COR-L47 (cell line): ENCODE measurements at places on chromosomes 1 and 21.

DNA sequence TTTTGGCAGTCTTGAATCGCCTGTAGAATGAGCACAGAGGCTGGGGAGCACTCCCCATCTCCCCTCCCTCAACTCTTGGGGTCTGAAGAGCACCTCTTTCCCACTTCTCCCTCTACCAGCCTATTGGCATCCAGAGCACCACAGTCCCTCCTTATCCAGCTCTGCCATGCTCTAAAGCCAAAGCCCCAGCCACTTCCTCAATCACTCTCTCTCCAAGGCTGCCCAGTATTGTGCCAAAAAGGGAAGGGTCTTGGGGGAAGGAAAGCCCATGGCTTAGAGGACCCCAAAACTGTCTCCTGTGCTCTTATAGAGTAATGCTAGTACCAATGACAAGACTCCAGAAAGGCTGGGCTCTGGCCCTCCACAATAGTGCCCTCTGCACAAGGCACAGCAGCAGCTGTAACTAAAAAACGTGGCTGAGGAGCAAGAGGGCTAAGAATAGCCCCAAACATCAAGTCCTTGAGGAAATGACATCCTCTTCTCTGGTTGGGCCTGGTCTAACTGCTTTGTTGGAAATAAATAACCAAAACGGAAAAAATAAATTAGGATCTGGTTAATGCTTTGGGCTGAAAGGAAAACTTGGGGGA, 28.4 kb downstream of the SLC27A3 start:
- DNase-seq, result no peak

DNA sequence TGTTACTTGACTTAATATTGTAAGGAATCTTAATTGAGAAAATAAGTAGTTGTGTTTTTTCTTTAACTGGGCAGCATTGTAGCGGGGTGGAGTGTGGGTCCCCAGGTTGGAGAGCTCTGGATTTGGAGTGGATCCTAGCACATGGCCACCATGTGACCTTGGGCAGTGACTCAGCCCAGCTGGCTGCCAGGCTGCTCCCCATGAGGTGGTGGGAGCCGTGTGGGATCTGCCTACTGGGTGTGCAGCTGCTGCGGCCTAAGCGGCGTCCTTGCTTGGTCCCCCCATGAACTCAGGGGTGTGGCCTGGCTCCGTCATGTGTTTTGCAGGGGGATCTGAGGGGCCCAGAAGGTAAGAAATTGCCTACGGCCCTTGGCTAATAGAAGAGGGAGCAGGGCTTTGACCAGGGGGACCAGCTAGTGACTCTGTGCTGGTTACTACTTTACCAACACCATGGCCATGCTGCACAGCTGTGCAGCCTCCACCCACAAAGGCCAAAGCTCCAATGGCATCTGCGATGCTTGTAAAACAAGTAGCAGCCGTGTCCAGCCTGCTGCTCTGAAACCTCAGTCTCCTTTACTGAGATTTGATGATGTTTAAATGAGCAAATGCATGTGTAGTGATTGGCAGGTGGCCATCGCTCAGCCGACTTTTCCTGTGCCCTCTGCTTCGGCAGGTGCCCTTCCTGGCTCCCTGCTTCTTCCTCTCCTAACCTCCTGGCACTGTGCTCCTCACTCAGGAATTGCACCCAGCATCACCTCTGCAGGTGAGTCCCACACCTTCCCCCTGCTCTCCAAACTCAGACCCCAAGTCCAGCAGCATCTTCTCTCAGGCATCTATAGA, 68.3 kb downstream of the ADARB1 start:
- no peak for DNase-seq

DNA sequence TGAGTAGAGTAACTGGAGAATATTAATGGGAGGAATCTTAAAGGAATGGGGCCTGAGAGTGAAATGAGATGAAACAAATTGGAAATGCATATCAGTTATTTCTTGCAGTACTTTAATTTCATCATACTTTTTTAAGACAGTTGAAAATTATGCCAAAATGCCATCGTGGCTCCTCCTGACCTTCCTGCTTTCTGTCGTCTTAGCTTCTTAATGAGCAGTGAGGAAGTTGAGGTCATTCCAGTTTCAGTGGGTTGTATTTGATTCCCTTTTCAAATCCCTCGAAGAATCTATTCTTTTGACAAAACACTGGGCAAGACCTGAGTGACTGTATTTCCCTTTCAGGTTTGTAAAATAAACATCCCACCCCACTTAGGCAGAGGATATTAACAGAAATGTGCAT, 134.9 kb upstream of the MAP1LC3C start:
- DNase-seq, result no peak

GRCh38 chr1:25553749-25554429, 10.5 kb downstream of the LDLRAP1 start:
- no peak for DNase-seq

DNA sequence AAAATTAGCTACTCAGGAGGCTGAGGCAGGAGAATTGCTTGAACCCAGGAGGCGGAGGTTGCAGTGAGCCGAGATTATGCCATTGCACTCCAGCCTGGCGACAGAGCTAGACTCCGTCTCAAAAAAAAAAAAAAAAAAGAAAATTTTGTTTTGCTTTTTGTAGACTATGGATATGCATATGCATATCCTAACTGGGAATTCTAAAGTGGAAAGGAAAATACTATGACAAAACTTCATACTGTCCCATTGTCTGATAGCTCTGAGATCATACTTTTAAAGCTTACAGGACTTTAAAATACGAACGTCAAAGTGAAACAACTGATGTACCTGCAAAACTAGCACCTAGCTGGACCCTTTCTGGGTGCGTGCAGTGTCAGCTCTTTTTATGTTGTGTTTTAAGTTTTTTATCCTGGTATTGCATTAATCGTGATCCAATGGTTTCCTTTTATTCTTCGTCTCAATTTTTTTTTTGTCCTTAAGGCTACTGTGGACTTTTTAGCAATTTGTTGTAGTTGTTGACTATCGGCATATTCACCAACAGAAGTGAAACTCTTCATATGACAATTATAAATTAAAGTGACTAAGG, 19.2 kb downstream of the SPRTN start:
- DNase-seq, result no peak

- no peak for DNase-seq
Observed at GRCh38 chr1:162193815-162194214, 124.3 kb downstream of the NOS1AP start.

GRCh38 chr1:53295726-53296116, 32.1 kb downstream of the LRP8 start:
- DNase-seq, result no peak

GRCh38 chr1:205274041-205274691, 46.4 kb downstream of the TMCC2 start:
- DNase-seq, result no peak

- no peak for DNase-seq
Observed at GRCh38 chr1:35727434-35728040, 8.9 kb upstream of the C1orf216 start.

GRCh38 chr1:147214842-147215539, 10.1 kb downstream of the FMO5 start:
- no peak for DNase-seq

DNA sequence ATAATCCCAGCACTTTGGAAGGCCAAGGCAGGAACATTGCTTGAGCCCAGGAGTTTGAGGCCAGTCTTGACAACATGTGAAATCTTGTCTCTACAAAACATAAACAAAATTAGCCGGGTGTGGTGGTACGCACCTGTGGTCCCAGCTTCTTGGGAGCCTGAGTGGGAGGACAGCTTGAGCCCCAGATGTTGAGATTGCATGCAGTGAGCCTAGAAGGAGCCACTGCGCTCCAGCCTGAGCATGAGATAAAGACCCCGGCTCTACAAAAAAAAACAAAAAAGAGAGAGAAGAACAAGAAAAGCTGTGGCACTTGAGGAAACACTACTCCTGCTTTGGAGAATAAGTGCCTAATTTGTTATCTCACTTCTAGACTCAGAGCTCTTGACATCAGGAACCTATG, 146.6 kb downstream of the GLUL start:
- no peak for DNase-seq
